PC-9 (cell line): ENCODE measurements at places on chromosomes 12 and 14. TPM values are rescaled to one million over a fixed set of nuclear protein-coding genes. Genes with fewer than 3 reads are reported as not detected.

GRCh38 chr12:113804961-113805600, 161.0 kb downstream of the RBM19 start:
- no peak for DNase-seq

The PTCSC3 gene
- total RNA-seq, result not detected in 2 replicates

The TAS2R19 gene
- total RNA-seq, result 3.3 TPM in 2 replicates

DNA sequence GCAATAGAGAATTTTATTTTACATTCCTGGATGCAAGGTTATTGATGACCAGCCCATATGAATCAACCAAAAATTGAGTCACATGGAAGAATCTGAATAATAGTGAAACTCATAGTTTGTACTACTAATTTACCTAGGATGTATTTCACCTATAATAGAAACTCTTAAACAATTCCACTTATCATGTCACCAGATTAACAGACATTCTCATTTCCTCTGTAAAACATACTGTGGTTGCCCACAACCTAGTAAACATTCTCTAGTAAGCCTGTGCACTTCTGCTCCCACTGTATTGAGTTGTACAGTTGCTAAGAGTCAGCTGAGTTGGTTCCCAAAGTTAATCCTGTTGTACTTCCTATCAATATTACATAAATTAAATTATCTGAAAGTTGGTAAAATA, 196.6 kb upstream of the TMTC1 start:
- DNase-seq, result no peak

DNA sequence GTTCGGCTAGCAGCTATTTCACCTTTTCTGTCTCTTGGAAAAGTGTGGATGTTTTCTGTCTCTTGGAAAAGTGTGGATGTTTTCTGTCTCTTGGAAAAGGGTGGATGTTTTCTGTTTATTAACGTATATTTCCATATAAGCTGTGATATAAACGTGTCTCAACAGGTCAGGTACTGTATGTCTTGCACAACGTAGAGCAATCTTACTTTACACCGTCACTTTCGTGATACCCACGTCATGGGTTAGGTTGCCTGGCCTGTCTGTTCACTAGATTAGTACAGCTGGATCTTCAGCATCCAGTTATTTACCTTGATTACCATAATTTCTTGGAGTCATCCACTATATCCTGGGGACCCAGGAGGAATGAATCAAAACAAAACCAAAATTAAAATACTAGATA, 14.1 kb downstream of the CLEC7A start:
- DNase-seq, result no peak

DNA sequence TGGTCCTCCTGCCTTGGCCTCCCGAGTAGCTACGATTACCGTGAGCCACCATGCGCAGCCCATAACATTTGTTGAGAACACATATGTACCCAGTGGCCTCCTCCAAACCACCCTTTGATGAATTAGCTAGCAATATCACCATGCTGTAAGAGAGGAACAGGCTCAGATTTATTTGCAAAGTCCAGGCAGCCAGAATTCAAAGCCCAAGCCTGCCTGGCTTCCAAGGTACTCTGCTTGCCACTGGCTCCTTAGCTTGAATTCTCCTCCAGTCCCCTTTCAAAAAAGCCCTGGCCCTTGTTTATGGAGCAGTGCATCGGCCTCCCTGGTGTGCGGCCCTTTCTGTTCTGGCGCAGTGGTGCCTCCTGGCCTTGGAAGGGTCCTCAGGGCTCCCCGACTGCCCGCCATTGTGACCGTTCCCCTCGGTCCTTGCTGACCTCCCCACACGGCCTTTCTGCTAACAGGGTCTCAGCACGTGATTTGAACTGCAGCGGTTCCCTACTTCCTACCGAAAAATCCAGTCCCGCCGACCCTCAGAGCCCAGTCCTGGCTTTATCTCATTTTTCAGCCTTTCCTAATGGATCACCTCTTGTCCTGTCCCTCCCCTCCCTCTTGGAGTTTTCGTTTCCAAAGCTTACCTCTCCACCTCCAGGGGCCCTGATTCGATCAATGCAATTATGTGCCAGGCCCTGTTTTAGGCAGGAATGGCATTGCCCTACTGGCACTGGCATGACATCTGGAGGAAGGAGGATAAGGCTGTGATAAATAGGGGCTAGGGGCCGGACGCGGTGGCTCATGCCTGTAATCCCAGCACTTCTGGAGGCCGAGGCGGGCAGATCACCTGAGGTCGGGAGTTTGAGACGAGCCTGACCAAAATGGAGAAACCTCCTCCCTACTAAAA, 22.0 kb downstream of the SLC25A29 start:
- DNase-seq, result no peak

- DNase-seq, result no peak
Observed at GRCh38 chr12:91620992-91621391, 438.4 kb upstream of the DCN start.

DNA sequence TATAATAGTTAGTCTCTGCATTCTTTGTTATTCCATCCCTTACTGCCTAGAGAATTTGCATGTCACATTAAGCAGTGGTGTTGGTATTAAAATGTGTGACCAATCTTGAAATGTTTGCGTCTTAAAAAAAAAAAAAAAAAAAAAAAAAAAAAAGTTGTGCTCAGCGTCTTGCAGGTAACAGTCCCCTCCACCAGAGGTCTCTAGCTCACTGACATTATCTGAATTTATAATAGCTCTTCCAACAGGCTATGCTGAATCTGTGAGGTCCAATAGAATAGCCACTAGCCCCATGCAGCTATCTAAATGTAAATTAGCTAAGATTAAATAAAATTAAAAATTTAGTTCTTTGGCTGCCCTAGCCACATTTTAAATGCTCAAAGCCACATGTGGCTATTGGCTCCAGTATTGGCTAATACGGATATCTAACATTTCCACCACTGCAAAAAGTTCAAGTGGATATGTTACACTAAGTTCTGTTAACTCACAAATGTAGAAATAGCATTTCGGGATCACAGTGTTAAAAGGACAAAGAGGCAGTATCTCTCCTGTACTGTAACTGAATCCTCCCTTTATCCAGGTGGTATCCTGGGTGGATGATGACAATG, 28.7 kb downstream of the NKX2-8 start:
- DNase-seq, result peak; percentile 18

DNA sequence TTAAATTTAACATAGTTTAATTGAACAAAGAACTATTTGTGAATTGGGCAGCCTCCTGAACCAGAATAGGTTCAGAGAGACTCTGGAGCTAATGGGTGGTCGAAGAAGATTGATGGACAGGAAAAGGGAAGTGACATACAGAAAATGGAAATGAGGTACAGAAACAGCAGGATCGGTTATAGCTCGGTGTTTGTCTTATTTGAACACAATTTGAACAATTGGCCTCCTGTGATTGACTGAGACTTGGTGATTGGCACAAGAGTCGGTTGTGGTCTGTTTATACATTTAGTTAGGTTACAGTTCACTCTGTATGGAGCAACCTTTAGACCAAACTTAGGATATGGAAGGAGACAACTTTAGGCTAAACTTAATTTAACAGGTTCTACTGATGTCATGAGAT, 18.4 kb upstream of the CFL2 start:
- no peak for DNase-seq

The HCAR3 gene
- total RNA-seq, result 0.38 and 0.44 TPM in 2 replicates

DNA sequence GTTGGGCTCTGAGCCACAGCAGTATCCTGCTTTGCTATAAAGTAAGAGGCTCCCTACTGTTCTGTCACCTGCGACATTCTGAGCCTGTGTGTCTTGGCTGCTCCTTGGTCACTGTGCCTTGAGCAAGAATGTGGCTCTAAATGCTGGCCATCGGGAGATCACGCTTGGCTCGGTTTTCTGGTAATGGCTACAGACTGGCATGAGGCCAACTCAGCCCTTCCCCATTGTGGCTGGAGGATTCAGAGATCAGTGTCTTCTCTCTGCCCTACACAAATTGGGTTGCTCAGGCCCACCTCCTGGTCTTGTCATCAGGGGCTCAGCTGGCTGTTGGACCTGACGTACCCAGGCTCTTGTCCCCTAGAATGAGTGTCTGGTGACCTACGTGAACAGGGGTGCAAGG, 94.5 kb downstream of the PLXNC1 start:
- no peak for DNase-seq

DNA sequence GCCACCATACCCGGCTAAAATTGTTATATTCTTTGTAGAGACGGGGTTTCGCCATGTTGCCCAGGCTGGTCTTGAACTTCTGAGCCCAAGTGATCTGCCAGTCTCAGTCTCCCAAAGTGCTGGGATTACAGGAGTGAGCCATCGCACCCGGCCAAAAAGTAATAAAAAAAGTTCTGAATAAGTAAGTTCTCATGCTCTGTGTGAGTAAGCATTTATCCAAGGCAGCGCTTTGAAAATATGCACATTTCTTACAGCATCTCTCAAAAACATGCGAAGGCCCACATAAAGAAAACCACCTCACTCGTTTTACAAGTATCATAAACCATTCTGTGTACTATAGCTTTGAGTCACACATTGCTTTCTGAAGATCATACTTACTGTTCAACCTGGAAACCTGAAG, 8.6 kb downstream of the GIT2 start:
- no peak for DNase-seq

GRCh38 chr12:10070380-10070779, 28.4 kb downstream of the CLEC1A start:
- DNase-seq, result no peak

The SPTB gene
- 0.50 and 1.5 TPM in 2 replicates for total RNA-seq

DNA sequence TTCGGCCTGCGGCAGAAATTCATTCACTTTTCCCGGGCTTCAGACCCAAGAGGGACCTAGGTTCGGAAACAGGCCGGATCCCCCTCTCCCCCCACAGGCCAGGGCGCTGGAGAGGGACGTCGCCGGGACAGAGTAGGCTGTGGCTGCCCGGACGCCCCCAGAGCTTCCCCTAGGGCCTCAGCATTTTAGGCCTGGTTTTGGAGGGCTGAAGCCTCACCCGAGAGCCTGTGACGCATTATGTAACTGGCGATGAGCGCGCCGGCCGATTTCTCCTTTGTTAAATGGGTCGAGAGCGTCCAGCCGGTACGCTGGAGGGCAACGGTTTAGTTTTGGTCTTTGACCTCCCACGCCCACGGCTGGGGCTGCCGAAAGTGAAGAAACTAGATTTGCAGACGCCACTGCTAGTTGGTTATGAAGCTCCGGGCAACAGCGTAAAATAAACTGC, 657 bp downstream of the PEBP1 start:
- DNase-seq, result peak; percentile 4

DNA sequence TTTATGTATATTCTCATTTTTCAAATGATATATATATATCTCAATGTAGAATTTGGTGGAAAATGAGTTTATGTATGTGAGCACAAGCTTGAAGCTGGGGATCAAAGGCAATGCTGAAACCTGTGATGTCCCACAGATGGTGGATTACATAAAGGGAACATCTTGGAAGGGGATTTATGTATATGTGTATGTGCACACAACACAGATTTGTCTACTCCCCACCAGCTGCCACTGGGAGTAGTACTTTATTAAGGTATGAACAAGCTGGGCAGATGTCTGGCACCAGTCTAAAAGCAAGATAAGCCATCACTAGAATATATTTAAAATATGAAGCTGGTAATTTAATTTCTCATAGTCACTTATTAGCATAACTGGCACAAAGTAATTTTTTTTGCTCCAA, 895.6 kb downstream of the SLC6A15 start:
- DNase-seq, result no peak

GRCh38 chr12:12020762-12021161, 50.0 kb upstream of the BCL2L14 start:
- no peak for DNase-seq

GRCh38 chr12:65343230-65343629, 64.7 kb downstream of the MSRB3 start:
- DNase-seq, result no peak

The STYK1 gene
- 7.8 and 16.9 TPM in 2 replicates for total RNA-seq

GRCh38 chr14:52352061-52352491, 38.0 kb downstream of the PTGER2 start:
- DNase-seq, result no peak

- DNase-seq, result no peak
Observed at GRCh38 chr12:94873734-94874517, 129.6 kb downstream of the NDUFA12 start.

DNA sequence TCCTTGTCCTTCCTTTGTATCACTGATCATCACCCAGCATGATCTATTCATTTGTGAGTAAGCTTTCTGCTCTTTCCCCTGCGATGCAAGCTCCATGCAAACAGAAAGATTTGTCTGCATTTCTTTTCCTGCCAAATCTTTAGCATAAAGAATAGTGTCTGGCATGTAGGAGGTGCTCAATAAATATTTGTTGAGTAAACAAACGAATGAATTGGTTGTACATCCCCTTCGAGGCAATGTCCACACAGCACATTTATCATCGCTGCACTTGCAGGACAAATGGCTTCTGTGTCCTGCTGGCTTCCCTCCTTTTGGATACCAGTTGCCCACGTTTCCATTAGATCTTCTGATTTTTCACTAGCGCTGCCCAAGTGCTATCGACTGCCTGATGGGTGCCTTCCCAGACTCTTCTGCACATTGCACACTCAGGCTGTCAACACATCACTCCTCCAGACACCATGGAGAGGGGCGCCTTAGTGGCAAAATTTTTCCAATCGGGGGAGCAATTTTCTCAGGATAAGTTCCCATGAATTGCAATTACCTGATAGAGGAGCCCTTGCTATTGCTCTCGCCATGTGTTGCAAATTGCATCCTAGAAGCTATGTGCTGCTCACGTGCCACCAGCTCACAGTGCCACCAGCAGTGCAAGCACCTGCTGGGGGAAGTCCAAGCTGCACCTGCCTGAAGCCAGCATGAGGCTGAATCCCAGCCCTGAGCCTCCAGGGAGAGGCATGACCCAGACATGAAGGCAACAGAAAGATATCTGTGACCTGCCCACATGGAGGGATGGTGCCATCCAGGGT, 206.6 kb downstream of the KIF26A start:
- DNase-seq, result no peak

The TAC3 gene
- total RNA-seq, result not detected in 2 replicates

- DNase-seq, result peak; percentile 70
Observed at GRCh38 chr12:124479680-124480468, 87.5 kb downstream of the NCOR2 start.

GRCh38 chr12:72270961-72271360, 1.2 kb upstream of the TRHDE start:
- DNase-seq, result no peak

- no peak for DNase-seq
Observed at GRCh38 chr12:130427381-130427887, 89.7 kb downstream of the PIWIL1 start.

The MGP gene
- 79.8 and 89.3 TPM in 2 replicates for total RNA-seq

The TAMALIN gene
- 0.50 TPM in 1 of 2 replicates, not detected in the other for total RNA-seq

GRCh38 chr14:30053103-30053502, 125.5 kb upstream of the PRKD1 start:
- no peak for DNase-seq

DNA sequence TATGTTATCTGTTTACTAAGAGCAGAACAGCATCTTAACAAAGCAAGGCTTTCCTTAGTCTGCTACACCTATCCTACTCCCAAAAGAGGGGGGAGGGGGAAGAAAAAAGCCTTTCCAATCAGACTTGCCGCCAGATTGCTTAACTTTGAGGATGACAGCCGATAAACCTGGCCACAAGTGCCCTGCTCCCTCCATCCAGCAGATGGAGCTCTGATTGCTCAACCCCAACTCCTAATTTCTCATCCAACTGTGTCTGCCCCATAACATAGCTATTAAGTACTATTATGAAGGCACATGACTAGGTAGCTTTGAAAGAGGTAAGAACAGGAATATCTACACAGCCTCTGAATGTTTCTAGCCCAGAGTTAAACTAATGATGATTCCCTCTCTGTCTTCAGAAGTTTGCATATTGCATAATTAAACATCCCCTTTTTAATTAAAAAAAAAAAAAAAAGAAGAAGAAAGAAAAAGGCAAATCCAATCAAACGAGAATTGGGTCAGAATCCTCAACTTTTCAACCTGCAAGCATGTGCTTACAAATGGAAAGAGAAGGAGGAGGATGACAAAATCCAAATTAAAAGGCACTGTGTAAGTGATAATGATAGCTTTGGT, 247.4 kb downstream of the GALC start:
- no peak for DNase-seq

The KLRC2 gene
- not detected in 2 replicates for total RNA-seq

The GPD1 gene
- total RNA-seq, result 0.24 and 1.0 TPM in 2 replicates
